NK-92 treated with Interleukin-12 subunit alpha and Interleukin-12 subunit beta, amount 100 ng/mL, for 24 hours (cell line): ENCODE measurements at places on chromosomes 11 and 22.
A peak's percentile ranks its signal among the peaks of the same experiment; 100 is the strongest.

- DNase-seq = no peak
Observed at GRCh38 chr11:65425971-65426838, 3.6 kb downstream of the NEAT1 start.

DNA sequence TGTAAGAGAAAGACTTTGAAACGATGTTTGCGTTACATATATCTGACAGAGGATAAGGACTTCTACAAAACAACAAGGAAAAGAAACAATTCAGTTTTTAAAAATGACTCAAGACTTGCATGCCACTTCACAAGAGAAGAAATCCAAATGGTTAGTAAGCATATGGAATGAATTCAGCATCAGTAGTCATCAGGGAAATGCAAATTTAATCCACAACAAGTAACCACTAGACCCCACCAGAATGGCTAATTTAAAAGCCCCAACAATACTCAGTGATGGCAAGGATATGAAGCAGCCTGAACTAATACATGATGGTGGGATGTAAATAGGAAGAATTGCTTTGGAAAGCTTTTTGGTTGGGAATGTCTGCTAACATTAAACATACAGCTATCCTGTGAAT is 142.6 kb downstream of the ATXN10 start:
- DNase-seq = no peak

DNA sequence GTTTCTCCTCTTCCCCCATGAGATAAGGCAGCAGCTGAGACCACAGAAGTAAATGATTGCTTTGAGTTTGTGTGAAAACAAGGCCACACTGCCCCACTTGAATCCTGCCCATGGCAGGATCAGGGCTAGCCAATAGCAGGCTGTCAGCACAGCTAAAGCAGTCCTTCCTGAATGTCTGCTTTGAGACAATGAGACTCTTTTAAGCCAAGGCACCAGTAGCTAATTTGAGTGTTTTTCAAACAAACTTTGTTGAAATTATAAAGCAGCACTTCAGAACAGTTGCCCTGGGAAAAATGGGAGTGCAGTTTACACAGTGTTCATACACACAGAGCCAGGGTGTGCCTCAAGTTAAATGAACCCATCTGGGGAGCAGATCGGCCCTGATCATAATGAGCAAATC is 103.5 kb upstream of the OR5AK2 start:
- no peak for DNase-seq

DNA sequence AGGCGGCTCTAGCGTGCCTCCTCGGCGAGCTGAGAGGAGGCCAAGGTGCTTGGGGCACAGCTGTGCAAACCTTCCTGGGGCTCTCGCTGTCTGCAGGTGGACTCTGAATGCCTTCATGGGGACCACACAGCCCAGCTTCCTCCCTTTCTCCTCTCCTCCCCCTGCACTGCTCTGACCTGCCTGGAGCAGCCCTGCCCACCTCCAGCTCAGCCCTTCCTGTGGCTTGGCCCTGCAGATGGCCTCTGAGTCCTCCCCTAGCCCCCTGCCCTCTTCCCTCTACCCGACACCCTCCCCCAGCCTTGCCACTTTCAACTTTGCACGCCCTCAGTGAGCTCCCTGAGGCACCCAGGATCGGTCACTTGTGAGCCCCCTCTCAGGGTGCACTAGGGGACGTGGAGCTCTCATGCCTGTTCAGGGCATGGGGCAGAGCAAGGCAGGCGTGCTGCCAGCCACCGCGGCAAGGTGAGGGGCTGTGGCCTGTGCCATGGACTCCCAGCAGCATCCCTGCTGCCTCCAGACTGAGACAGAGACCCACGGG is 31.4 kb downstream of the PPM1F start:
- DNase-seq = no peak

- no peak for DNase-seq
Observed at GRCh38 chr11:23314162-23314561, 453.9 kb upstream of the CCDC179 start.

DNA sequence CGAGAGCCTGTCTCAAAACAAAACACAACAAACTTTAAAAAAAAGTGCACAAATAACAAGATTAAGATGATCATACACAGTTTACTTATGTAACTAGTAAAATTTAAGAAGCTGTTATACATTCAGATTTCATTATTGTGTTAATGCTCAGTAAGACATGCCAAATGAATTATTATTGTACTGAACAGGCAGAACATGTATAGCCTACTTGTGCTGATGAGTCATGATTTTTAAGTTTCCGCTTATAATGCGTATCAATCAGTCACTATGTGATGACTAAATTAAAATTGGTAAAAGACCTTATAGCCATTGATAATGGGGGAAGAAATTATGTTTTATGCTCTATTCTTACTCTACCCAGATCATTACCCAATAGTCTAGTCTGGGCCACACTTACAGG is 20.5 kb upstream of the EXPH5 start:
- no peak for DNase-seq

DNA sequence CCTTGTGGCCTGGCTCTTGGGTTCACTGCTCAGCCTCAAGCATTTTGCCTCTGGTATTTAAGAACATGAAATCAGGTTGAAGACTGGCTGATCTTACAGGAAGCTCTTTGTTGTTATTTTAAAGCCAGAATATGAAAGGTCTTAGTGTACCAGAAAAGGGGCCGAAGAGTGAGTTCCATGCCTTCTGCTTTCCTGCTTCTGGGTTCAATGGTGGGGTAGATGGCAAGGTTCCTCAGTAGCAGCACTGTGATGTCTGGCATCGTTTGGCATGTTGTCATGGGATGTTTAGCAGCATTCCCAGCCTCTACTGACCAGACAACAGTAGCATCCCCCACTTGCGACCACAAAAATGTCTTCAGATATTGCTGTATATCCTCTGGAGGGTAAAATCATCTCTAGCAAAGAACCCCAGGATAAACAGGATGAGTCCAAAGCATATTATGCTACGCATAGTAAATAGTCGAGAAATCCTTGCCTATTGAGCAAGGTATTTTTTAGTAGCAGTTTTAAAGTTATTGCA is 2.4 kb downstream of the VPS26B start:
- DNase-seq = no peak

DNA sequence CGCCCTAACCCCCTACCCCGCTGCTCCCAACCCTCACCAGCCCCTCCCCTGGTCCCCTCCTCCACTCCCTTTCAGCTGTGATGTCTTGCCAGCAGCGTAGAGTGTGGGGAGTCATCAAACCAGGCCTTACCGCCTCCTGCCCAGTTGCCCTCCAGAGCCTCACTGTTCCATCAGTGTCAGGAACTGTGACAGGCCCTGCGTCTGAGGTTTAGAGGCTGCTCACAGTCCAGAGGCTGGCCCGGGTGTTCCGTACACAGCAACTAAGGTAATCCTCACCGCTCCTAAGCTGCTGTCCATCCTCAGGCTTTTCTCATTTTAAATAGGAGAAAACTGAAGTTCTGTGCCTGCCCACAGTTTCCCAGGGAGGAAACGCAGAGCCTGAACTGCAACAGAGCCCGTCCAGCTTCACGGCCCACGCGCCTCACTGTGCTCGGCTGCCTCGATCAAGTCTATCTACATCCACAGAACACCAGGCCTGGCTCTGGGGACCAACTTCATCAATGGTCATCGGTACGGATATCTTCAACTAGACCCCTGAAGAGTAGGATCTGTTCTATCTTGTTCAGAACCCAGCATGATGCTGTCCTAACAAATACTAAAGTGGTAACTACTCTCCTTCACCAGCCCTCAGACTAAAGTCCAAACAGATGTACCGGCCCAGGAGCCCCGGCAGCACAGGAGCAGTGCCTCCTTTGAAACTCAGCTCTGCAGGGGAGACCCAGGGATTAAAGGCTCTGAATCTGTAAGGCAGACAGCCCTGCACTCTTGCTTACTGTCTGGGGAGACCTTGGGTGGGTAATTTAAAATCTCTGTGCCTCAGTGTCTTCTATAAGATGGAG is 10.3 kb downstream of the VPS37C start:
- no peak for DNase-seq

- no peak for DNase-seq
Observed at GRCh38 chr11:117495357-117495756, 167.7 kb downstream of the CEP164 start.

DNA sequence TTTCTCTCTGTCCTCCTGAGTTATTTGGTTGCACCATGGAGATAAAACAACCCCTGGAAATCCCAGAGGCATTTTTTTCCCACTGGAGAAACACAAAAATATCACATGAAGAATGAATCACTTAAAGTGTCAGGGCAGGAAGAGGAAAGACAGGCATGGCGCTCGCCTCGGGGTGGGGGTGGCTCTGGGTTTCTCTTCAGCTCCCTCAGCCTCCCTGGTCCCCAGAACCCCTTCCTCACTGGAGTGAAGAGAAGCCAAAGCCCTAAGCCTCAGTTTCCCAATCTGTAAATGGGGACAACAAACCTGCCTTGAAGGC is 938 bp downstream of the SHISAL1 start:
- DNase-seq = no peak

DNA sequence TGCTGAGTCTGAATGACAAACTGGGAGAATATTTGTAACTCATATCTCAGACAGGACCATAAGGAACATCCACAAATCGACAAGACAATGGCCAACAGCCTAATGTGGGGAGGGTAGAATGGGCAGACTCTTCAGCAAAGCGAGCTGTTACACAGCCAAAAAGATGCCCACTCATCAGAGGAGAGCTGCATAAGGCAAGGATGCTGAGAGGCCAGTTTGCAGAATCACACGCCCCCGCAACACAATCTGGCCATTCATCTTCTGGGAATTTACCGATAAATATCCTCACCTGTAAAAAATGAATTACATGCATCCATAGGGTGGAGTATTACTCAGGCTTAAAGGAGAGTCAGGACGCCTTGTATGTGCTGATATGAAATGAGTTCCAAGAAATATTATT is 57.5 kb upstream of the SLC22A12 start:
- DNase-seq = no peak

GRCh38 chr11:117843666-117844484 is 19.3 kb upstream of the FXYD2 start:
- DNase-seq = peak; percentile 57

DNA sequence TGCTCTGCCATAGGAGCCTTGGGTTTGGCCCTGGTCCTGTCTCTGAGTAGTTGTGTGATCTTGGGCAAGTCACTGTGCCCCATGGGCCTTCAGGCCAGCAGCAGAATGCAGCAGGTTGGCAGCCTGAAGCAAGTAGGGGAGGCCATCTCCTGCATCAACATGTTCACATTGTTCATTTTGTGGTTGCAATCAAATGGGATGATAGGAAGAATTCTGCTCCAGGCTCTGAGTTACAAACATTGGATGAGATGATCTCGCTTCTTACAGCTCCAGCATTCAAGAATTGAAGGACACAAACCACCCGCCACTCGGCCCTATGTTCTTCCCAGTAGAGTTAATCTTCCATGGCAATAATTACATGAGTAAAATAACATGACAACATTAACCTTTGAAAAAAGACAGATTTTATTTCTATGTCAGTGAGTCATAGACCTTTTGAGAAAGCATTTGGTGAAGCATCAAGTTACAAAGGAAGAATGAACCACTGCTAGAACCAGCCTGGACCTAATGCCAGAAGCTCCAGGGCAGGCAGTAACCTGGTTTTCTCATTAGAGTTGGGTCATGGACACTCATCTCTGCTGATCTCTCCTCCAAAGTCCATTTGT is 308.3 kb upstream of the NCAM1 start:
- no peak for DNase-seq

DNA sequence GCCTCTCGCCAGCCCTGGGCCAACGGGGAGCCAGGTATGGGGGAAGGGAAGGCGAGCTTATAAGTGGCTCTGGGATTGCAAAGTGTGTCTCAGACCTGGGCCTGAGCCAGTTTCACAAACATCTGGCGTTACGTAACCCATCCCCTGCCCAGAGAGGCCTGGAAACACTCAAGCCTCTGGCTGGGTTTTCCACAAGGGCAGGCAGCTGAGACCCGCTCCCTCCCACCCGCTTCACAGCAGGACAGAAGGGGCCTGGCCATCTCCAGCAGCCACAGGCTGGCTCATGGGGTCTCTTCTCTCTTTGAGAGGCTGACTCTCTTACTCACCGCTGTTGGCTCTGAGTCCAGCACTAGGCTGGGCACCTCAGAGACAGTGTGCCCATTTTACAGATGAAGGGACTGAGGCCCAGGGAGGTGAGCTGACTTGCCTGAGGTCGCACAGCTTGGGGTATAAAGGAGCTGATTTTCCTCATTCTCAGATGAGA is 44.5 kb downstream of the TRIOBP start:
- no peak for DNase-seq

- no peak for DNase-seq
Observed at GRCh38 chr11:16091862-16092261, 264.5 kb downstream of the SOX6 start.

- no peak for DNase-seq
Observed at GRCh38 chr11:92098172-92098571, 126.4 kb upstream of the FAT3 start.

DNA sequence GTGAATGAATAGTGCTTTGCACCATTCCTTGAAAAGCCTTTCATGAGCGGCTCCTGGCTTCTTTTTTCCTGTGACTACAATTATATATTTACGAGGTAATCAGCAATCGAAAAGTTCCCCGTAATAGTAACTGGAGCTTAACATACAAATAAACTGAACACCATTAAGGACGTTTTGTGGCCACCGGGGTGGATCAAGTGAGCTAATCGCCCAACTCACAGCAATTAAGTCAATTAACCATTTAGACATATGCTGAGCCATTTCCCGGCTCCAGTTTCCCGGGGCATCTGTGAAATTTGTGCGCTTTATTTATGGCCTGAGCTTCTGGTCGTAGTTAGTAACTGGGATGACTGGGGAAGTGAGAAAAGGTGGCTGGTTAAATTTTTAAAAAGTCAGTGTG is 465.2 kb downstream of the MIAT start:
- DNase-seq = no peak

DNA sequence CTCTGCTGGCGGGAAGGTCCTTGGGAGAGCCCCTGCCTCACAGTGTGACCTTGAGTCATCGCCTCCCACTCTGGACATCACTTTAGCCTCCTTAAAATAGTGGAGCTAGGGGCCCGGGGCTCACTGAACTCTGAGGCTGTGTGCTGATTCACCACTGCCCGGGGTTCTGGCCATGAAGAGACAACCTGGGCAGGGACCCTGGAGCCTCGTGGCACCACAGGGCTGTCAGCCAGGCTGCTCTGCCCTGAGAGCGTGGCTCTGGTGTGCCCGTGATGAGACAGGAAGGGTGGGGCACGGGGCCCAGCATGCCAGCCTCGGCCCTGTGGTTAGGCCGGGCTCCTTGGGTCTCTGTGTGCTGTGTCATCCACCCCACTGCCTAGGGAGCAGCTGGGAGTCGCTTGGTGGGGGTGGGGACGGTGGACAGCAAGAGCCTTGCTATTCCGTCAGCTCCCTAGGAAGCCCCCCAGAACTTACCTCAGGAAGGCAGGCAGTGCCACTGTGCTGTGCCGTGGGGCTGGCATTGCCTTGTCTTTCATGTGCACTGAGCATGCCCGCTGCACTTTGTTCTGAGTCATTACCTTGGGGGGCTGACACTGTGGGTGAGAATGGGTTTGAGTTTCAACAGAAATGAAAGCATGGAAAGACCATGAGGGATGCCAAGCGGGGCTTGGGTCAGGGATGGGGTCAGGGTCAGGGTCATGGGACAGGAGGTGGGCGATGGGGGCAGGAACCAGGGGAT is 31.7 kb downstream of the TPCN2 start:
- DNase-seq = no peak
